ENCODE measurements at places on chromosomes 4 and X.

- no peak for DNase-seq
These were observed 466.7 kb downstream of the NKX6-1 start for GRCh38 chr4:84032372-84032771.

DNA sequence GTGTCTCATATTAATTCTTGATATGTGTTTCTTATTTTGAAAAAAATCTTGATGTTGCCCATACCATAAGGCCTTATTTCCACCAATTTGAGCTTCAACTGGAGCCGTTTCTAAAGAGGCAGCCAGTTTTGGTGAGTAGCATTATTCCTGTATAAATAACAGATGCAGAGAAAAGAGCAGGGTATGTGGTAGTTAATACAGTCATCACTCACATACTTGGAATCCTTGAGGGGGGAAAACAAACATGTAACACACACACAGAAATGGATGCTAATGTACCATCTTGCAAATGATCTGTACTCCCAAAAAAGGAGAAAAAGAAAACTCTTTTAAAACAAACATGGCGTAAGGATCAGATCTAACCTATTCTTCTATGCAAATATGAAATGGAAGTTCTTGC is 389.7 kb downstream of the GPM6A start:
- no peak for DNase-seq

DNA sequence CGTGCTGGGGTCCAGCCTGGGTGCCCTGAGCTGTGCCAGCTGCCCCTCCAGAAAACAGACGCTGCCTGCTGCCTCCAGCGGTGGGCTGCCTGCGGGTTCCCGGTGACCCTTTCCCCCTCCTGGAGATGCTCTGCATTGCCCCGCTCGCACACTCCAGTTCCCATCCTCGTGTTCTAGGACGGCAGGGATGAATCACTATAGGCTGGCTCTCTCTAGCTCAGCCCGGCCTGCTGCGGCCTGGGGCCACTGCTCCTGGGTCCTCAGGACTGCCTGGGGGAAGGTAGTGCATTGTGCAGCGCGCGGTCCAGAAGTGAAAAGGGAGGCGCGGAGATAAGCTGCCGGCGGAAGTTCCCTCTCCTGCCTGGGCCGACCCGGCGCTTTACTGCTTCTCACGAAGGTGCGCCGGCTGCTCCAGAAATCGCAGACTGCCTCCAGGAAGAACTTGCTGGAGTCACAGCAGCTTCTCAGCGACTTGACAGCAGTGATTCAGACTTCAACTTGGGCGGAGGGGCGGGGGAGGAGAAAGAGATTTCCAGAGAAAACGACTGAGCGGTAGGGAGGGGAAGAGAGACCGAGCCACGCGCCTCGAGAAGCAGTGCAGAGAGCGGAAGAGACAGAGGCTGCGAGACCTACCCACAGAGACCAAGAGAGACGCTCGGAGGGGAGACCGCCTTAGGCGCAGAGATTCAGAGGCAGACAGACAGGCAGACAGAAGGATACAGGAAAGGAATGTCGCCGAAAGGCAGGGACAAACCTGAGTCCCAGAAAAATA is 6.7 kb upstream of the MSX1 start:
- peak; percentile 24 for DNase-seq

- DNase-seq, result no peak
These were observed 19.8 kb downstream of the GAGE1 start for GRCh38 chrX:49618574-49618973.

All from SW480 (cell line).